ENCODE measurements at places on chromosomes 5 and 9.

DNA sequence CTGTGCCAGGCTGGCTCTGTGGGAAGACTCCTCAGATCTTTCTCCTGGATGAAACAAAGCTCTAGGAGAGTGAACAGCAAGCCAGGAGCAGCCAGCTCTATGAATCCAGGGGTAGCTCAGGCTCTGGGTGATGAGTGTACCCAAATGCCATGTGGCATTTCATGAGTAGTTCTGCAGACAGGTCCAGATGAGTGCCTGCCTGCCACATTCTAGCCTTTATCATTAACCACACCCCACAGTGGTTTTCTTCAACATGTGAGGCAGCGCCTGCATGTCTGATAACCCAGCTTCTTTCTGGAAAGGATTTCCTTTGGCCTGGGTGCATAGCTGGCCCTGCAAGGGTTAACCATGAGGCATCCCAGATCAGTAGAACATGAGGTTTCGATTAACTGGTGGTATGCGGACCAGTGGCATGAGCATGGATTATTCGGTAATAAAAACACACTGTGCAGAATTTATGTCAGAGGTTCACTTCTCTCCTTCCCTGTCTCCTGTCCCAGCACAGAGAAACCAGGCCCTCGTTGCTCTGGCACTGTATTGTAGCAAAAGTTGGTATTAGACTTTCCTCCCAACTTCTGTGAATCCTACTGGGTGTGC, 381.9 kb upstream of the ZNF462 start:
- DNase-seq: no peak

- peak; percentile 89 for DNase-seq
Measured at GRCh38 chr5:150645070-150645700, 4.7 kb downstream of the SYNPO start.

GRCh38 chr5:111968459-111968858, 211.5 kb upstream of the NREP start:
- DNase-seq: no peak

GRCh38 chr5:78109891-78110324, 184.6 kb downstream of the AP3B1 start:
- DNase-seq: no peak

DNA sequence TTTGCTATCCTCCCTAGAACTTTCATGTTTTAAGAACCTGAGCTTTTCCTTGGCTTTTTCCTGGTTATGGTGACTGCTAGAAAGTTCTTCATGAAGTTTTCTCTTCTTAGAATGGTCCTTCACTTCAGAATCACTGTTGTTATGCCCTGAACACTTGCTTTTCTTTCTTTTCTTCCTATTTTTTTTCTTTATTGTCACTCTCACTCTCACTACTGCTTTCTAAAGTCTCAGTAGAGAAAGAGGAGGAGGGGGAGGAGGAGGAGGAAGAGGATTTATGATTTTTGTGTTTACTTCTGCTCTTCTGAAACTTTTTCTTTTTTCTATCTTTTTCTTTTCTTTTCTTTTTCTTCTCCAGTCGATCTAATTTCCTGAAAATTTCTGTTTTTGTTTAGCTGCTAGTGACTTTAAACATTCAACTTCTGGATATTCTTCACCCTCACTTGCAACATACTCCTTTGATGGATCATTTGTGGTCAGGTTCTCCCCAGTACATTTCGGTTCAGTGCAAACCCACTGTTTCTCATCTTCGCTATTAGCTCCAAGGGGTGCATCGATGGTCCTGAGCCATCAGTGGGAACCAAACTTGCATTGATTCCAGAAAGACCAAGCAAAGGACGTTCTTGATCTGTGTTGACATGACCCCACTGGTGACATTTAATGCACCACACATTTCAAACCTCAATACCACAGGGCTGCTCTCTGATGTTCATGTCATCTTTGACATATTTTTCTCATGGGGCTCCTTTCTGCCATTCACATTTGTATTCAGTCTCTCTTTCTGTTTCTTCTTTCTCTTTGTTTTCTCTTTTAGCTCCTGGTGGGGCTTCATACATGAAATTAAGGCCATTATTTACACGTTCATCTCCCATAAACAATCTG, 81.6 kb upstream of the HAND1 start:
- no peak for DNase-seq

DNA sequence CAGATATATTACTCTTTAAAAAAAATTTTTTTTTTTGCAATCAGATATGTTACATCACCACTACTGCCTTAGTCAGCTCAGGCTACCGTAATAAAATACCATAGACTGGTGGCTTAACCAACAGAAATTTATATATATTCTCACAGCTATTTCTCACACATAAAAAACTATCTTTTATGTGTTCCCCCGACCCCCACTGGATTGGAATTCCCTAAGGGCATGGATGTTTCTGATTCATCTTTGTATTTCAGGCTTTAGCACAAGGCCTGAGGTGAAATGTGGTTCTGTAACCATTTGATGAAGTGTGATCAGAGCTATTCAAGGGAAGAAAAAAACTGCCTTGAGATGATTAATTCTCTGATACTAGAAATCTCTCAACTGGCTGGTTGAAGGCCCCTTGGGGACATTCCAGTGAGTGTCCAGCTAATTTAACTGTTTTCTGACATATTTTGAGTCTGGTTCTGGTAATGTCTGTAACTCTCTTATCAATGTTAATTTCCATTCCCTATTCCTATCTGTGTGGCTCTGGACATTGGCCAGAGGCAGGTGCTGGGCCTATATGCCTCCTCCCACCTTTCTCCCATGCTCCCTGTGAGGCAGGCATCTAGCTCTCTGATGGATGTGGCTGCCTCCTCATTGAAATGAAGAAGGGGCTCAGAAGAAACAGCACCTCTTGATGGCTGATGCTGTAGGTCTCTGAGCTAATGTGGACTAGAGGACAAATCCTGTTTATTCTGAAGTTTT, 2.5 kb downstream of the CD14 start:
- no peak for DNase-seq

DNA sequence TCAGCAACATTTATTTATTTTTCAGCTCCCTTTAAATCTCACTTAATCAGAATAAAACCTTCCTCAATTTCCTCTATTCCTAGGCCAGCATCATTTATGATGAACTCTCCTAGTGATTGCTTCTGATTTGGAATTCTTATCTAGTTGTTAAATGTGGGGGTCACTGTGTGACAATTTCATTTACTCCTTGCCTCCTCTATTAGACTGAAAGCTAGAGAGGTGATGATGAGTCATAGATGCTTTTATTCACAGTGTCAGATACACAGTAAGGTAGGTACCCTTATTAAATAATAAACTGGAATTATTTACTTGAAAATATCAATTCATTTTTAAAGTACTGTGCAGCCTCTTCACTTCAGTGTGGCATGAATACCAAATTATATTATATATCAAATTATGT, 960.6 kb downstream of the MAT2B start:
- no peak for DNase-seq

GRCh38 chr9:104009826-104010225, 84.3 kb upstream of the SMC2 start:
- peak; percentile 18 for DNase-seq

DNA sequence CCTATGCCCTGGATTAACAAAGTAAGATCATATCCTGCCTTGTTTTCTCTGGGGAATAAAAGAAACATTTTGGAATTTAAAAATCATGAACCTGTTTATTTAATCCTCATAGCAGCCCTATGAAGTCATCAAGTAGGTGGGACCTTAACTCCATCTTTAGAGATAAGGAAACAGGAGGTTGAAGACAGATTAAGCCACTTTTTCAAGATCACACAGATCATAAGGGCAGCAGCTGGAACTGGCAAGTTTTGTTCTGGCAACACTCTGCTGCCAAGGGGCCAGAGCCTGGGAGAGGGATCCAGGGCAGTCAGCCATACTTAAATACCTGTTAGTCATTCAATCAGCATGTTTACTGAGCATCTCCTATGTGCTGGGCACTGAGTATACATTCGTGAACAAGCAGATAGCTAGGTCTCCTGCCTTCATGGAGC, 63.7 kb downstream of the SLC1A1 start:
- peak; percentile 40 for DNase-seq

- DNase-seq: no peak
Measured at GRCh38 chr5:61854531-61854930, 451.5 kb upstream of the KIF2A start.

GRCh38 chr9:27125030-27125429, 16.0 kb downstream of the TEK start:
- DNase-seq: peak; percentile 74

- peak; percentile 29 for DNase-seq
Measured at GRCh38 chr9:112601636-112602035, 115.0 kb downstream of the KIAA1958 start.
